Endothelial cell of umbilical vein (primary cell): ENCODE measurements at places on chromosomes 1 and 21. TPM values are rescaled to one million over a fixed set of nuclear protein-coding genes. Genes with fewer than 3 reads are reported as not detected.

GRCh38 chr1:248404024-248404423 lies 1.2 kb downstream of the OR2T1 start:
- DNase-seq = peak; percentile 30

- DNase-seq = no peak
Measured at GRCh38 chr1:161958425-161958824, 65.2 kb downstream of the OLFML2B start.

DNA sequence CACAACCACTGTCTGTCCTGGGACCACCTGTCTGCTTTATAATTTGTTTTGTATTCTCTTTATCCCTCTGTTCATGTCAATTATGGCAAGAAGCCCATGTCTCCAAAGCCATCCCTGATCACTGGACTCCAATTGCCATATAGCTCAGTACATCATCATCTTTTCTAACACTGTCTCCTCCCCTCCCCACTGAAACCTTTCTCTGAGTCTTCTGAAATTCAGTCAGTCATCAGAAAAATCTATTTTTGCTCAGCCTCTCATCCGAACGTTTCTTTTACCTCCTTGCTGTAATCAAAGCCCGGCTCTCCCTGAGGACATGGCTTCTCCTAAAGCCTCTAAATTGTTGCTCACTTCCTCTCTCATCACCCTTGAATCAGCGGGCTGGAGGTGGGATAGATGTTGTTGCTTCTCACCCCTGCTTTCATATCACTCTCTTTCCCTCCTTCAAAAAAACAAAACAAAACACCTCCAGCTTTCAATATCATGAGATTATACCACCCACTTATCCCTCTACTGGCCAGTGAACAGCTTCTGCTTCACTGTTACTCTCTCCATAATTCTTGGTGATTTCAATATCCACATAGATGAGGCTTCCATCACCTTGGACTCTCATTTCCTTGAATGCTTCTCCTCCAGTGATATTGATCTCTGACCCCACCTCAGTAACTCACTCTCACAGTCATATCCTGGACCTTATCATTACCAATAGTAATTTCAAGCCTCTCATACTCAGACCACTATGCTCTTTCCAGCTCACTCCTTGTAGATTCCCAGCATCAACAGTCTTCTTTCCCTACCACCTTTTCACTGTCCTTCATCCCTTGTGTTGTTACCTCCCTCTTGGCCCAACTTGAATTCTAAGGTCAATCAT lies 27.8 kb downstream of the RAB3B start:
- peak; percentile 17 for DNase-seq

DNA sequence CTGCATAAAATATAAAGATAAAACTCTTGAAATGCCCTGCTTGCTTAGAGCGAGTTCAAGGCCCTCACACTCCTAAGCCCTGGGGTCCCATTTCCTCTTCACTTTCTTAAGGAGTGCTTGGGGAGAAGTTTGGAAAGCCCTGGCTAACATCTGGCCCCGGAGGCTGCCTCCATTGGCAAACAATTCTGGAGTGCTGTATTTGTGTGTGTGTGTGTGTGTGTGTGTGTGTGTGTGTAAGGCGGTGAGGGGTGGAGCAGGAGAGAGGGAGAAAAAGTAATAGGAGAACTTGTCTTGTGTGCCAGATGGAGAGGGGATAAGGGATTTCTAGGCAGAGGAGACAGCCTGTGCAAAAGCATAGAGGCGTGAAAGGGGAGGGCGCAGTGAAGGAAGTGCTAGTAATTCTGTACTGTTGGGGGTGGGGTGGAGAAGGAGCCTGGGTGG lies 578 bp upstream of the TRIM62 start:
- DNase-seq = no peak

GRCh38 chr21:42505090-42505726 lies 8.4 kb upstream of the SLC37A1 start:
- DNase-seq = no peak

GRCh38 chr1:41581216-41582003 lies 96.9 kb upstream of the EDN2 start:
- no peak for DNase-seq

The TTC4 gene
- polyA plus RNA-seq = 18.2 and 19.2 TPM in 2 replicates

The NIPAL3 gene
- 15.1 and 15.5 TPM in 2 replicates for polyA plus RNA-seq

GRCh38 chr1:205589046-205589445 lies 42.8 kb downstream of the ELK4 start:
- no peak for DNase-seq
